GM12865 (cell line): ENCODE measurements at places on chromosomes 5 and 9.

- no peak for DNase-seq
These were observed at the start of gene HMCN2 for GRCh38 chr9:130265431-130266235. Gene HMCN2, plus strand, starts transcription at chr9:130265760. Its CDS starts 119 bp downstream, at chr9:130265879.

- DNase-seq = no peak
These were observed 20.3 kb downstream of the OSTF1 start for GRCh38 chr9:75108571-75108970.

DNA sequence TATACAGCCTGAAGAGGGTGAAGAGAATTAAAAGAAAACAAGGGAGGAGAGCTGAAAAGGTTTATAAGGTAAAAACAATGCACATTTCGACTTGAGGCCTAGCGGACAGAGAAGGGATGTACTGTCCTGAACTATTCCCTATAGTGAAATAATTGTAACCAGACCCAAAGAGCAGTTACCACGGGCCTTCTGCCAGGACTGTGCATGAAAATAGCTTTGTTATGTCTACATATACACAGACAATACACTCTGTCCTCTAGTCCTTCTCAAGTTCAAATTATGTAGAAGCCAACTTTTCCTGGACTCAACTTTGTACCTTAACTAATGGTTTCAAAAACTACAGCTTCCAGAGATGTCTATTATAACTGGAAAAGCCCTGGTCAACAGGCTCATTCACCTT, 223.7 kb downstream of the PCSK5 start:
- no peak for DNase-seq

- DNase-seq = no peak
These were observed 4.4 kb downstream of the SETD9 start for GRCh38 chr5:56913766-56914165.

DNA sequence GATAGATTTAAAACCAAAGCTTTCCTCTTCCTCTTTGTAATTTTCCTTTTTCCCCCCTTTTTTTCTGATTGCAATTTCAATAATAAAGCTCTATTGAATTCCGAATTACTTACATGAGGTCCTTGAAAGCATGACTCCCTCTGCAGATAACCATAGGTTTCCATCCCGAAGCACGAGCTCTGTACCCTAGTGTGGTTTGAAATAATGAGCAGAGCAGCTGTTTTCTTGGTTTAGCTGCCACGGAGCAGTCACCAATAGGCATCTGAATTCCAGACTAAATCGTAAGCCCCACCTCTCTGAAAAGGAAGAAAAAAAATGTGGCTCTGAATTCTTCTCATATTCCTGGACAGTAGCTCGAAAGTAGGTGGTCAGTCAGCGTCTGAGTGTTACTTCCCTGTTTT, 18.5 kb upstream of the GNE start:
- no peak for DNase-seq

GRCh38 chr9:132090771-132091170, 11.1 kb upstream of the MED27 start:
- no peak for DNase-seq

- DNase-seq = no peak
These were observed 277.6 kb downstream of the ZNF608 start for GRCh38 chr5:124468671-124469411.

DNA sequence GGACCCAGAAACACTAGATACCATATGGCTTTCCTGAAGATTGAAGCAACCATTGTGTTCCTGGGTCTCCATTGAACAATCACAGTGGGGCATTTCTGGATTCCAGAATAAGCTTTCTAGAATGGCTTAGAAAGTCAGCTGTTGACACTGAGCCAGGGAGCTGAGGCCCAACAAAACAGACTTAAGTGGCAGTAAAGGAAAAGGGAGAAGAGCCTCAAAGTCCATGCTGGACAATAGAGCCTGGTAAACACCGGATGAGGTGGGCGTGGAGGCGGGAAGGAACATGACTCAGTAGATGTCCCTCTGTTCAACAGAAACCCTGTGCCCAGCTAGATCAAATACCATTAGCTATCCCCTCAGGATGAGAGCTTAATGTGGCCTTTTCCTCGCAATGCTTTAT, 14.8 kb downstream of the SPARC start:
- no peak for DNase-seq

DNA sequence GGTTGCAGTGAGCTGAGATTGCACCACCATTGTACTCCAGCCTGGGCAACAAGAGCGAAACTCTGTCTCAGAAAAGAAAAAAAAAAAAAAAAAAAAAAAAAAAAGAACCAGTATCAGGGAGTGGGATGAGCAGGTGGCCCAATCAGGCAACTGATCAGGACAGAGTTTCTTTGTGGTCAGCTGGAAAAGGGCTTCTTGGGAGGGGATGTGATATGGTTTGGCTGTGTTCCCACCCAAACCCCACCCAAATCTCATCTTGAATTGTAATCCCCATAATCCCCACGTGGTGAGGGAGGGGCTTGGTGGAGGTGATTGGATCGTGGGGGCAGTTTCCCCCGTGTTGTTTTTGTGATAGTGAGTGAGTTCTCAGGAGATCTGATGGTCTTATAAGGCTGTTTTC, 4.7 kb upstream of the GCNT1 start:
- no peak for DNase-seq

DNA sequence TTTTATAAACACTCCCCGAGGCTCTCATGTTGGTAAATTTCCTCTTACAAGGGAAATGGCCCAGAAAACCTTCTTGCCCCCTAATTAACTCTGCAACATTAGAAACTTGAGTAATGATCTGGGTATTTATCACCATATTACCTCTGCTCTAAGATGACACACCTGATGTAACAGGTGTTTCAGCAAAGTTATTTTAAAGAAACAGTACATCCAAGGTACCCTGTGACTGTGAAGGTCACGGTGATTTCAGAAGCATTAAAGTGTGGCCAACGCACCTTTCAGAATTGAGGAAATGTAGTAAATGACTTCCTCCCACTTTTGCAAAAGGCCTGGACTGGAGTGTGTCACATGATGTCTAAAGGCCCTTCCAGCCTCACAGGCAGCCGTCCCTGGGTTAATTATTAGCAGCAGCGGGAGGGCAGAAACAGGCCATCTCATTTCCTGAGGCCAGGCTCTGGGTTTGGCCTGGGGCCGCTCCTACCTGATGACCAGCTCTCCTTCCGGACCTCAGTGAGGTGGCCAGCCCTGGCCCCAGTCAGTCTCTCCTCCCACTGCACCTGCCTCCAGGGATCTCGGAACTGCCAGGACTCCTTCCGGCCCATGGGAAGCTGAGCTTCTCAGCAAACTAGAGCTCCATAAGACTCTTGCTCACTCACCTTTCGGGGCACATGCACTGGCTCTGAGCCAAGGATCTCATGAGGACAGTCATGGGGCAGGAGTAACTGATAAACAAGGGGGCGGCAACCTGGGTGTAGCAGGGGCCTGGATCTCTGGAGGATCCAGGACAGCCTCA, 20.7 kb downstream of the PTPN3 start:
- no peak for DNase-seq

GRCh38 chr9:18825656-18826170, 207.3 kb downstream of the SAXO1 start:
- no peak for DNase-seq

GRCh38 chr9:123318202-123318601, 37.8 kb upstream of the CRB2 start:
- DNase-seq = peak; percentile 92

GRCh38 chr5:75608870-75609269, 2.4 kb upstream of the ANKDD1B start:
- DNase-seq = no peak

DNA sequence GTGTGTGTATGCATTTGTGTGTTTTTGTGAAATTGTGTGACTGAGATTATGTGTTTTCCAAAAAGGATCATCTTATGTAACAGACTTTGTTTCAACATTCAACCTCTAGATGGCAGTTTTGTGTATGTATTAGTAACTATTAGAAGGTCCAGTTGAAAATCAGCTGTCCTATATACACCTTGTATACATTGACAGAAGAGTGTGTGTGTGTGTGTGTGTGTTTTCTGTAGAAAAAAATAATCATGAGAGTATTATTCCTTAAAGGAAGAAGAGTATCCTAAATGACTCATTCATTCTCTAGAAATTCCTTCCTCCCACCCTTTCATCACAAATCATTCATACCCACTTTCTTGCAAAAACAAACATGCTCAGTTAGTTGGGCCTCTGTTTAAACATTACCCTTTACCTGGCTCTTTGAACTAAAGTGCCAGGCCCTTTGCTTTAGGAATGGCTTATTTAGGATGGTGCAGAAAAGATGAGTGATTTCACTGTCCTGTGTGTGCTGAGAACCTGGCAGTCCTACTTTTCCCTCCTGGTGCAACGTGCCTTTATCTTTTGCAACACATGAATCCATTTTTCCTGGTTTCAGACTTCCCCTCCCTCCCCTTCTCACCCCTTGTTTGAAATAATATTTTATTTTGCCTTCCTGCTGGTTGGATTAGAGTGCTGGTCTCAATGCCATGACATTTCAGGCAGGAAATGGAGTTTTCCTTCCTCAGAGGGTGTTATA, 152.2 kb downstream of the ARHGAP26 start:
- peak; percentile 67 for DNase-seq

DNA sequence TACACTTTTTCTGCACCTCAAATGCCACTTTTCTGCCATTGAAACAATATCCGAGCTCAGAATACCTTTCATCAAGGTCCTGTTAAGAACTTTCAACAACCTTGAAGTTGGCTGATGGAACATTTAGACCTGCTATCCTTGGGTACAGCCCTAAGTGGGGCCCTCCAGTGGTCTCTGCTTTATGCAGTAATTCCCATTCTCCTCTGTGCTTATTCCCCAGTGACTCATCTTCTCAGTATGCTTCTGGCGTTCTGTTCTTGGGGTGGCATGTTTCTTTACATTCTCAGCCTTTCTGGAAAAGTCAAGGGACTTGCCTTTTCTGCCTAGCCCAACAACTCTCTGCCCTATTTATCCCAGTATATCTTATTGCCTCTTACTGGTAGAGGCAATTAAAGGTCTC, 7.1 kb downstream of the ANP32B start:
- no peak for DNase-seq

- no peak for DNase-seq
These were observed 43.4 kb downstream of the OSTF1 start for GRCh38 chr9:75131700-75132099.

GRCh38 chr9:124698265-124698664, 72.8 kb downstream of the NR6A1 start:
- DNase-seq = no peak

GRCh38 chr5:149938279-149938678, 6.3 kb downstream of the PDE6A start:
- DNase-seq = no peak

DNA sequence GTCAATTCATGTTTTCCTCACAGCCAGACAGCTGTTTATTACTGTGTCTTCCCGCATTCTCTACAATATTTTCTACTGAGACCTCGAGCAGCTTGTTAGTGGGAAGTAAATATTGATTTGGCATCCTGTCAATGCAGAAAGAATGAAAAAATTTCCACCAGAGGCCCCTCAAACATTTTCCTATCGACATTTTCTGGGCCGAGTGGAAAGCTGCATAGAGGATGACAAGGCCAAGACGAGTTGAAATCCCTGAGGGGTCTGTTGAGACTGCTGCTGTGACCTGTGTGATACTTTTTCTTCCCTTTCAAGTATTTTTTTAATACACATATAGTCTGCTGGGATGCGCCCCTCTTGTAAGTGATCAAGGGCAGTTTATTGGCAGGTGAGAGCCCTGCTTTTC, 91.4 kb upstream of the SH3GL2 start:
- DNase-seq = no peak

GRCh38 chr9:127927201-127927987, 3.2 kb downstream of the PIP5KL1 start:
- DNase-seq = peak; percentile 55

- DNase-seq = no peak
These were observed 102.2 kb upstream of the MOCS2 start for GRCh38 chr5:53211799-53212198.

DNA sequence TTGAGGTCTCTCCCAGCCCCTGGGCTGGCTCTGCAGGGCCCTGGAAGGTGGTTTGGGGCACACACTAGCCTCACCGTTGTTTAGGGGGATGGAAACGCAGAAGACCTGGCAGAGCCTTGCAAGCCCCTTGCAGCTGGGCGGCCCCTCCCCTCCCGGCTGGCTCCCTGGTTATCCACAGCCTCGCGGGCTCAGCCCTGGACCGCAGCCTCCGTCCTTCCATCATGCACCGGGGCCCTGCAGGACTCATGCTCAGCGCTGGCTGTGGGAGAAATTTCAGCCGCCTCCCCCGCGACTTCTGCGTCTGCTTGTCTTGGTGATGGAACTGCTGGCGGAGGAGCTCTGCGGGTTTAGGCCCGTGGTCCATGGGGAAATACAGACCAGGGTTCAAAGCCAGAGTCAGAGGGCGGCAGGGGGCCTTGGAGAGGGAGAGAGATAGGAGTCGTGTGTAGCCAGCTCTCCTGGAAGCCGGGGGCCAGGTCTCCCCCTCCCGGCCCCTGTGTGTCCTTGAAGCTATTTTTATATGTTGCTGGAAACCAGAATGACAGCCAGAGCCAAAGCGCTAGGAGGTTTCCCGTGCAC, 75.8 kb upstream of the IER5L start:
- no peak for DNase-seq

DNA sequence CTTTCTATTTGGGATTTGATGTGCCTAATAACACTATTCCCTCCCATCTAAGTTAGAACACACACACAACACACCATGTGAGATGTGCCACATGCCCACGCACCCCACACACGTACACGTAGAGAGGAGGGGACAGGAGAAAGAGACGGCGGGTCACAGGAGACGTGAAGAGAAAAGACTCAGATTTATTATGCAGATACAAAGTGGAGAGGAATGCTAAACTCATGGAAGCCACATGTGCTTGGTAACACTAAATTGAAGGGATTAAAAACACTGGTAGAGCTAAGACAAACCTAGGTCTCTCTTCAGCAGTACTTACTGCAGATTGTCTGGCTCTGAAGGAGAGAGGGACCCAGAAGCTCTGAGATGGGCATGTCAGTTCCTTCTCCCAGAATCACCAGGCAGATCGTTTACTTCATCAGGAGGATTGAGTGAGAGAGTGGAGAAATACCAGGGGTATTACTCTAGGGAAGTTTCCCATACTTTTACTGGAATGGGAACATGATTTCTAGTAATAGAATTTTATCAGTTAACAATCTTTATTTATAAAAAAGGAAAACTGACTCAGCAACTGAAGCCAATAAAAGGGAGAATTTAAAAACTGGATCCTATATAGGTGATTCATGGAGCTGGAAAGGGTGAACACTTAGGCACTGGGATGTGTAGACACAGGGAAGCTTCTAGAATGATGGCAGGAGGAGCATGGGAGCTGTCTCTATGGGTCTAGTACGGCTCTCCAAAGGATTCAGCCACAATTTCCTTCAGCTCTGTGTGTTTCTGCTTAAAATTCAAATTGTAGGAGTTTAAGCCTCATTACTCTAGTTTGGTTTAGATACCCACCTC, 139.4 kb downstream of the MACIR start:
- DNase-seq = no peak
